Kidney (tissue), 22 donors: ENCODE measurements at places on chromosomes 3 and 15.
A peak's percentile ranks its signal among the peaks of the same experiment; 100 is the strongest.

DNA sequence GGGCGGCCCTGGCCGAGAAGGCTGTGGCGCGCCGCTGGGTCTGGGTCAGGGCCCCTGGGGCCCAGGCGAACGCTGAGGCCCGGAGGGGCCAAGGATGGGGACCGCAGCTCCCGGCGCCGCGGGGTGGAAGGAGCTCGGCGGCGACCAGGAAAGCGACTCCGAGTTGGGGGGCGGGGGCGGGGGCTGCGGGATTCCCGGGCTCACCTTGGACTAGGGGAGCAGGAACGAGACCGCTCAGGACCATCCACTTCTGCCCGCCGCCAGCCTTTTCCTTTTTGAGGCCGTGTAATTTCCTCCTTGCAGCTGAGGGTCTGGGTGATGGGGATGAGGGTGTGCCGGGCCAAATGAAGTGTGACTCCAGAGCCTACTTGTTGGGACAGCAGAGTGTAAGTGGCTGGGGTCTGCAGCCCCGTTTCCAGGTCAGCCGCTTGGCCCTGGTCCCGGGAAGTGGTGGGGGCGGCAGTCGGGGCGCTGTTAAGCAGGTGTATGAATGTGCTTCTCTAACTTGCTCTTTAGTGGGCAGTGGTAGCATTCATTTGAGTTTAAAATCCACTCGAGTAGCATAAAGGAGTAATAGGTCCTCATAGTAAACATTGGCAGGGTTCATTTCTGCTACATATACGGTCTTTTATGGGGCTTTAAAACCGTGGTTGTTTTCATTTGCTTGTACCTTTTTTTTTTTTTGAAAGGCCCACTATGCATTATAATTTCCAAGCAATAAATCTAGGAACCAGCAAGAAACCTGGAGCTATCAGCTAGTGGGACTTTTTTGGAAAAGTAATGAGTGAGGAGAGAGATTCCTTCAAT lies 717 bp downstream of the PXK start:
- peak; percentile 53 for DNase-seq

DNA sequence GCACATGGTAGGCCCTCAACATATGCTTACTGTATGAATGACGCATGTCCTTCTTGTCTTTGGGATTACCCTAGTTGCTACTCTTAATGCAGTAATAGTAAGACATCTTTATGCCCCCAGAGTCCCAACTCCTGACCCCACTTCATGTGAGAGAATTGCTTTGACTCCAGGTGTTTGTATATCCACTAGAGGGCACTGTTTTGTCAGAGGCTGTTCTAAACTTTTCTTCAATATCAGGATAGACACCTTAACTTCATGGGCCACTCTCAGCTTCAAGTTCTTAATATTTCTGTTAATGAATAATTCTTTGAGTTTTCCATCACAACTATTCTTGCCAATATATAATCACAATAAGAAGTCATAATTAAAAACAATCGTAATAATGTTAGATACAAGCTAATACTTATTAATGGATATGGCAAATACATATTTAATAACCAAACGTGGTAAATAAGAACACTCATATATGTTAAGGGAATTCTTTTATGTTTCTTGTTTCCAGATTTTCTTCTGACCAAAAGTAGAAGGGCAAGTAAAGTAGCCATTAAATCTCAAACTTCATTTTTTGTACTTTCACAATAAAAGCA lies 337.2 kb upstream of the DNAJC19 start:
- peak; percentile 19 for DNase-seq

GRCh38 chr3:155019575-155019974 lies 60.5 kb upstream of the MME start:
- DNase-seq = peak; percentile 12

DNA sequence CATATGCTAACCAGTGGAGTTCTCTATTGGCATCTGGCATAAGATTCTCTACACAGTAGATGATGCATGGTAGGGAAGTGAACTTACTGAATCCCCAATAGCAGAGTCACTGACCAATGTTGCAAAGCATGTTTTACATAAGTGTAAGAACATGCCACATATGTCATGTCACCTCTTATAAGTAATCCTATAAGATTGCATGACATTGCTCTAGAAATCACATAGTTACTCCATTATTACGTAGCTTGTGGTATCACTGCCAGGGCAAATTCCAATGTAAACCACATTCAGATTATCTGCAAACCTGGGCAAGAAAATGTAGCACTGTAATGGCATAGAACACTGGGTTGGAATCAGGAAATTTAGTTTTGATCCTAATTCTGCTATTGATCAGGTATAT lies 198.2 kb upstream of the UMPS start:
- no peak for DNase-seq
